ENCODE measurements at places on chromosomes 4 and X.
A peak's percentile ranks its signal among the peaks of the same experiment; 100 is the strongest.

GRCh38 chr4:11503166-11503565 is 74.5 kb upstream of the HS3ST1 start:
- DNase-seq = peak; percentile 43

DNA sequence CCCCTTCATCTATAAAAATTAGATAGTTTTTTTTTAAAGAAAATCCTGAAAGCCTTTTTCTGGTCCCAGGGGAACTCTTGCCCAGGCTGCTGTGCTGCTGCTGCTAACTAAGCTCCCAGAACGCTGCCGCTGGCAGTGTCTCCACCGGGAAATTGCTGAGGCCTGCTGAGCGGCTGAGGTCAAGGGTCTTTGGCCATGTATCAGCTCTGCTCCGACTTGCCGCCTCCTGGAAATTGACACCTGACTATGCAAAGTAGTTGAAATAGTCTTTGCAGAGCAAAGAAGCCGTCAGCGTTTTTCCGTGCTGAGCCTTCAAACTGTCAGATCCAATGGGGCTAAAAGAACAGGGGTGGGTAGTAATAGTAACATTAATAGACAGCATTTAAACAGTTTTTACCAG is 839 bp downstream of the QDPR start:
- no peak for DNase-seq

- no peak for DNase-seq
Measured at GRCh38 chr4:130855533-130855932, 1759.6 kb downstream of the C4orf33 start.

- DNase-seq = no peak
Measured at GRCh38 chr4:155853189-155853588, 12.9 kb downstream of the ASIC5 start.

DNA sequence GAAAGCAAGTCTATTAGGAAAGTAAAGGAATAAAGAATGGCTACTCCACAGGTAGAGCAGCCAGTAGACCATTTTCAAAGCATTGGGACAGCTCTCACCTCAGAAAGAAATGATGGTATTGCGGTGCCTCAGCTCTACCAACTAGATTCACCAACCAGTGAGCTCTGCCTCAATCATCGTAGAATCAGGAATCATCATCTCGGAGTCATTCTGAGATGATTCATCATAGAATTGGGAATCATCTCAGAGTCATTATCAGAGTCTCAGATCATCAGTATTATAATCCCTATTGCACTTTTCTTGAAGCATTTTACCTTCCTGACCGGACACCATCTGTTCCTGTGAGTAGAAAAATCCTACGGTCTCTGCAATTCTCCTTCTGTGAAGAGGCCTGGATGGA is 17.5 kb upstream of the SAT1 start:
- no peak for DNase-seq

DNA sequence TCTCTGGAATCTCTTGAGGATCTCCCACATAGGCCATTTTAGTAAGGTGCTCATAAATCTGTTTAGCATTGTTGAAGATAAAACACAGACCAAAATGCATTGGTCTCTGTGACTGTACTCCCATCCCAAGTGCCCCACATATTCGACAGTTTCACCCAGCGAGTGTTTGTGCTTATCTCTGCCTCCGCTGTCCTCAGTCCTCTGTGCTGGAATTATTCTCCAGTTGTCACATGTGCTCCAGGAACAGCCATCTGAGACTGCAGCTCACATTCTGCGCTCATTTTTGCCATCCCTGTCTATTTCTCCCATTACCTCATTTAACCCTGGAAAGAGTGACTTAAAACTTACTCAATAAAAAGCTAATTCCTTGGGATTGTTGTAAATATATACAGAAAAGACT is 27.6 kb upstream of the DCHS2 start:
- no peak for DNase-seq

- DNase-seq = no peak
Measured at GRCh38 chrX:45801554-45801953, 600.9 kb upstream of the DIPK2B start.

DNA sequence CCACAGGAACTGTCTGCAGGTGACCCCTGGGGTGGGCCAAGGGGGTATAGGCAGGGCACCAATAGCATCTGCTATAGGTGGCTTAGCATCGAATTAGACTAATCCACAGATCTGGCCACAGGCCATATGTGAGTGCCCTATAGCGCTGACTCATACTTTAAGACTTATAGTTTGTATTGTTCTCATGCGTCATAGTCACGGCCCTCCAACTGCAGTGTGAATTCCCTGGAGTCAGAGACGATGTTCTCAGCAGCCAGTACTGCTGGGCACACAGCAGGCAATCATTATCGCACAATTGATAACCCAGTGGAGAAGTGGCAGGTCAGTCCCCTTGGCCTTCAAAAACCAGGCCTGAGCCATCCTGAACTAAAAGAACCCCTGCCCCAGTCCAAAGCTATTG is 58.1 kb downstream of the ADGRG2 start:
- DNase-seq = peak; percentile 34

- no peak for DNase-seq
Measured at GRCh38 chrX:21934414-21934813, 6.1 kb upstream of the SMS start.

DNA sequence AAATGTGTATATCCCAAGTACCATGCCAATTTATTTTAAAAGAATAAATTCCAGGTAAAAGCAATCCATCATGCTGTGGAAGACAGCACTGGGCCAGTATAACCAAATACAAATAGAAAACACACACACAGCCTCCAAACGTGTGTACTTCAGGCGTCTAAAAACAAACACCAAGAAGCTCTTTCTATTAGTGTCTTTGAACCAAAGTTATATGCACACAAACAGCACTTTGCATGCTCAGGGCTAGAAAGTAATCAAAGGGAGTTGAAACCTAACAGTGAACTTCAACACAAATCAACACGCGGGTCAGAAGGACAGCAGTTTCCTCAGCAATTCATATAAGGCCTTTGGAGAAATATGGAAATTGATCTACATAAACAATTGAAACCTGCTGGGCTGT is 15.4 kb downstream of the GASK1B start:
- DNase-seq = no peak

DNA sequence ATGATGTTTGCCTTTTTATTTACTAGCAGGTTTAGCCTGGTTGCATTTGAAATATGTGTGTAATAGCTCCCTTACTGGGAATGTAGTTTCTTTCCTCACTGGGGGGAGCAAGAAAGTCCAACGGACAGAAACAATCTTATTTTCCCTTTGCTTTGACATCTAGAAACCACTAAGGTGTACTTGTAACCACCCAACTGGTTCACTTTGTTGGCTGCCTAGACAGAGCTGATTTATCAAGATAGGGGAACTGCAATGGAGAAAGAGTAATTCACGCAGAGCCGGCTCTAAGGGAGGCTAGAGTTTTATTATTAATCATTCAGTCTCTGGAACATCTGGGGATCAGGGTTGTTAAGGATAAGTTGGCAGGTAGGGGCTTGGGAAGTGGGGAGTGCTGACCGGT is 30.3 kb downstream of the XG start:
- no peak for DNase-seq

GRCh38 chr4:80183250-80184052 is 13.9 kb upstream of the PRDM8 start:
- peak; percentile 68 for DNase-seq

DNA sequence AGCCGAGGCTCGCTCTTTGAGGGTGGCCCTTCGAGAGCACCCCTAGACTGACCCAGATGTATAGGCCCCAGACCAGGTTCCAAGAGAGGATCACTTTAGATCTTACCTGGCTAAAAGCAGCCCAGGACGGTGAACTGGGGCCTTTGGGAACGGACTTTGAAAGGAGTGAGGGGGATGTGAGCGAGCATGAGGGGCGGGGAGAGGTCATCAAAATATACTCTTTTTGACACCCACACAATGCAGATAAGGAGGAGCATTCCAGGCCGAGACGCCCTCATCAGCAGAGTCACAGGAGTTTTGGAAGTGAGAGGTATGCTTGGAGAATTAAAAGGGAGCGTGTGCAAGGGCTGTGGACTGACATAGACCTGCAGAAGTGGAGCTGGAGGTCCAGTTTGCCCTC is 528 bp downstream of the NSDHL start:
- DNase-seq = no peak

DNA sequence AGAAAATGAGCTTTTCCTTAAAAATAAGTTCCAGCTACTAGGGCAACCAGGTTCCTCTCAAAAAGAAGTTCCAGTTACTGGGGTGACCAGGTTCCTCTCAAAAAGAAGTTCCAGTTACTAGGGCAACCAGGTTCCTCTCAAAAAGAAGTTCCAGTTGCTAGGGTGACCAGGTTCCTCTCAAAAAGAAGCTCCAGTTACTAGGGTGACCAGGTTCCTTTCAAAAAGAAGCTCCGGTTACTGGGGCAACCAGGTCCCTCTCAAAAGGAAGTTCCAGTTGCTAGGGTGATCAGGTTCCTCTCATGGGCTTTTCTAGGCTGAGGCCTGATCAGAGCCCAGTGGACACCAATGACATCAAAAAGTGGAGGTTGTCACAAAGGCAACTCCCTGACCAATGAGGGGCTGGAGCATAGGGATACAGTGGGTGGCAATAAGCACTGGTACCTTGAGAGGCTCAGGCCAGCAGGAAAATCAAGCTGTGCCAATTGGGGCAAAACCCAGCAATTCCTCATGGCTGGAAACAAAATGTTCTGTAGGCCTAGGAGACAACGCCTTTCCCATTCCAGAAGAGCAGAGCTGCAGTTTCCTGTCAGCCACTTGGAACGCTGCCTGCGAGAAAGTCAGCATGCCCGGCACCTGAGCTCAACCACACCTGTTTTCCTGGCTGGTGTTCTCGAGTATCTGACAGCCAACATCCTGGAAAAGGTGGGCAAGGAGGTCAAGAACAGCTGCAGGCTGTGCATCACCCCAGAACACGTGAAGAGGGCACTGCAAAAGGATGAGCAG is 12.3 kb upstream of the SYTL5 start:
- no peak for DNase-seq

DNA sequence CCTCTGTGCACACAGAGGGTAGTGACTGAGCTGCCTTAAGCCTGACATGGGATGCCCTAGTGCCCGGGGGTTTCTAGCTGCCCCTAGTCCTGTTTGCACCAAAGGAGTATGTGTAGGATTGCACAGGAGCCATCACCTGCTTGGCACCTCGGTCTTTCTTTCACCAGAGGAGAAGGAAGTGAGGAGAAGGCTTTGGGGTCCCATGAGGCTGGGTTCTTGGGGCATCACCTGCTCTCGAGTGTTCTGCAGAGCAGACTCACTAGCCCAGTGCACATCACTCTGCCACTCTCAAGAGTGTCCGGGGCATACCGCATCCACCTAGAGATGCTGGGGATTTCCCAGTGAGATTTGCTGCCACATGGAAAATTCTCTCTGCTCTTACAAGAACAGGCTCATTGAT is 40.5 kb upstream of the GPR78 start:
- no peak for DNase-seq

- DNase-seq = no peak
Measured at GRCh38 chr4:110503270-110504083, 27.5 kb downstream of the ENPEP start.

DNA sequence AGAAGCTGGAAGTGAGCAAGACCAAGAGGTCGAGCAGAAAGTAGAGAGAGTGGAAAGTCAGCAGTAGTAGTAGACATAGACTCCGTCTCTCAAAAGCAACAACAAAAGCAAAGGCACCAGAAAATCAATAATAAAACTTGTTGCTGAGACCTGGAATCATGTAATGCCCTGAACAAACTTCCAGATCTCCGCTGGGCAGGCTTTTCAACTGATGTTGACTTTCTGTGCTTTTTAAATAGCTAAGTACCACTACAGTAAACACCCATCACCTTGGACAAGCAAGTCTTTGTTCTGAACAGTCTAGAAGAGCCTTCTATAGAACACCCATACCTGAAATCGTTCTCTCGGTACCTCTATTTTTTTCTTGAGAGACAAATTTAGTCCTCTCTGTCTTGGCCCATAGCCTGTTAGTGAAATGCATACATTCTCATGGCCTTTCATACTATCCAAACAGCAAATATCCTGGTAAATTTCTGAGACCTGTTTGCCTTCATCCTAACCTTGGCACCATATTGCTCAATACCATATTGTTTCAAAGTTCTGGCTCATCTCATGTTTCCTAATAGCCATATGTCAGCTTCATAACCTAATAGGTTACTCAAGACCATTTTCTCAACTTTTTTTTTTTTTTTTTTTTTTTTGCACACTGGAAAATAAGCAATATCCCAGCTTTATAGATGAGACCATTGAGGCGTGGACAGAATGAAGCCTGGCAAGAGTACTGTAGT is 200.6 kb upstream of the RBPJ start:
- DNase-seq = no peak

DNA sequence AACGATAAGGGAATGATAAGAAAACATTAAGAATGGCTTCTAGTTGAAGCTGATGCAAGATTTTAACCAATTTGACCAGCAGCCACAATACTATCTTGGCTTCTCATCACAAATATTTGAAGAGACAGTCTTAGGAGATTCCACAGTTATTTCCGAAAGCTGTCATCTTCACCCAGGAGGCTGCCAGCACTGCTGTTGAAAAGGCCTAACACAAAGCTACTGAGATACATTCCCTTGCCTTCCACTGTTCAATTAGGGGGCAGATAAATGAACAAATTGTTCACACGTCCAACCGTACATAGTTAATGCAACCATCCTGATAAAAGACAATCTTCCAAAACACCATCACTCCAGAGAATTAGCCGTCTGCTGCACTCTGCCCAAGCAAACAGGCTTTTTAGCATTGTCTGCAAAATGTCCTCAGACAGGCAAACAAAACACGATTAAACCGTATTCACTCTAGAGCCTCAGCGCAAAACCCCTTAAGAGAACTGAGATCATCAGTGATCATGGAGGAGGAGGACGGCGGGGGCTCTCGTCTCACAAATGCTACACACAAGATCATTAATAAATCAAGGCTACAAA is 189.8 kb upstream of the PSAPL1 start:
- DNase-seq = no peak

DNA sequence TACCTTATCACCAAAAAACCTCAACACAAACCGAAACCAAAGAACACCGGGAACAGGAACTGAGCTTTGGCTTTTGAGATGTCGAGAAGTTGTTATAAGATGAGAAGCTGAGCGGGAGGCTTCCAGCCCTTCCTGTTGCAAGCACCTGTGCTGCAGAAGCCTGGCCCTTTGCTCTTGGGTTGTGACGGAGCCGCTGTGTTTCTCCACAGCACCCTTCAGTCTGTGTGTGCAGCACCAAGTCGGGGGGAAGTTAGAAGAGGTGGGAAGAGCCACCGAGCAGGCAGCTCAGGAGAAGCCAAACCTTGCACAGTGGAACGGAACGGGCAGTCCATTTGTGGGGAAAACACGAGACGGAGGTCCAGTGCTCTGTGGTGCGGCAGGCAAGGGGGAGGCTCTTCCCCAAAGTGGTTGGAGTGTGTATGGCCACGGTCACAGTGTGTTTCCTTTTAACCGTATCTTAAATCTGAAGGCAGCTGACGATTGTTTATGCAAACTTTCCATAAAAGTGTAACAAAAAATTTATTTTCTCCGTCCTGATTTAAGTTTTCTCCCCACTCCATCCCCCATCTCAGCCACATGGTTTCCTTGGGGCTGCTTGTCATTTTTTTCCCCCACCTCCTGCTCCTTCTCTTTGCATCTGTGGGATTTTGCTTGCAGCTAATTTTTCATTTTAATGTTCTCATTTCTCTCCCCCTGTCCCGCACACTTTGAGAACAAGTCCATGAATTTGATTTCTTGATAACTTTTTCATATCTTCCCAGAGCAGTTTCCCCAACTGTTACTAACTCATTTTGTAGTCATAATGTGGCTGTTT is 123.7 kb downstream of the STOX2 start:
- no peak for DNase-seq

- no peak for DNase-seq
Measured at GRCh38 chrX:20270562-20270890, 3.8 kb upstream of the RPS6KA3 start.
